Endothelial cell (in vitro differentiated cells): ENCODE measurements at places on chromosomes 12 and 14.
A peak's percentile ranks its signal among the peaks of the same experiment; 100 is the strongest.

DNA sequence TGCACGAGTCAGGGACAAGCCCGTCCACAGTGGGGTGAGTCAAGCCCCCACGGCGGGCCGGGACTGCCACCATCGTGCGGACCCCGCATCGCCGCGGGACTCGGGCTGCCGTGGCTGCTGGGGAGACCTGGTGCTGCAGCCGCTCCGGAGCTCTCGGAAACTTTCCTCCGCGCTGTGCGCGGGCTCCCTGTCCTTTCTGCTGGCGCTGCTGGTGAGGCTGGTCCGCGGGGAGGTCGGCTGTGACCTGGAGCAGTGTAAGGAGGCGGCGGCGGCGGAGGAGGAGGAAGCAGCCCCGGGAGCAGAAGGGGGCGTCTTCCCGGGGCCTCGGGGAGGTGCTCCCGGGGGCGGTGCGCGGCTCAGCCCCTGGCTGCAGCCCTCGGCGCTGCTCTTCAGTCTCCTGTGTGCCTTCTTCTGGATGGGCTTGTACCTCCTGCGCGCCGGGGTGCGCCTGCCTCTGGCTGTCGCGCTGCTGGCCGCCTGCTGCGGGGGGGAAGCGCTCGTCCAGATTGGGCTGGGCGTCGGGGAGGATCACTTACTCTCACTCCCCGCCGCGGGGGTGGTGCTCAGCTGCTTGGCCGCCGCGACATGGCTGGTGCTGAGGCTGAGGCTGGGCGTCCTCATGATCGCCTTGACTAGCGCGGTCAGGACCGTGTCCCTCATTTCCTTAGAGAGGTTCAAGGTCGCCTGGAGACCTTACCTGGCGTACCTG lies 1.1 kb downstream of the PDE3A start:
- peak; percentile 63 for DNase-seq

DNA sequence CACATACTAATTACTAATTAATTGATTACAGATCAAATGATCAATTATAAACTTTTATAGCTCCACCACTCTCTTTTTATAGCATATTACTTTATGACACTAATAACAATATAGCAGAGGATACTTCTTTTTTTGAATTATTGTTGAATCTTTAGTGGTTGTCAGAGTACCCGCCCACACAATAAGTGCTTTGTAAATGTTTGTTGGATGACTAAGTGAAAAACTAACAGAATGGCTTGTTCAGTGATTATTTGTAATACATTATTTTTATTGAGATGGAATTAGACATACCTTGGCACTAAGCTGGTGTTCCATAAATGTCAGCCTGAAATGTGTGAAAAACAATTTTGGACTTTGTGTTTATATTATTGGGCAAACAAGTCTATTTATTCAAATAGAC lies 670.5 kb upstream of the ATXN7L3B start:
- DNase-seq: no peak

GRCh38 chr12:9634969-9635754 lies 27.4 kb upstream of the KLRB1 start:
- no peak for DNase-seq

DNA sequence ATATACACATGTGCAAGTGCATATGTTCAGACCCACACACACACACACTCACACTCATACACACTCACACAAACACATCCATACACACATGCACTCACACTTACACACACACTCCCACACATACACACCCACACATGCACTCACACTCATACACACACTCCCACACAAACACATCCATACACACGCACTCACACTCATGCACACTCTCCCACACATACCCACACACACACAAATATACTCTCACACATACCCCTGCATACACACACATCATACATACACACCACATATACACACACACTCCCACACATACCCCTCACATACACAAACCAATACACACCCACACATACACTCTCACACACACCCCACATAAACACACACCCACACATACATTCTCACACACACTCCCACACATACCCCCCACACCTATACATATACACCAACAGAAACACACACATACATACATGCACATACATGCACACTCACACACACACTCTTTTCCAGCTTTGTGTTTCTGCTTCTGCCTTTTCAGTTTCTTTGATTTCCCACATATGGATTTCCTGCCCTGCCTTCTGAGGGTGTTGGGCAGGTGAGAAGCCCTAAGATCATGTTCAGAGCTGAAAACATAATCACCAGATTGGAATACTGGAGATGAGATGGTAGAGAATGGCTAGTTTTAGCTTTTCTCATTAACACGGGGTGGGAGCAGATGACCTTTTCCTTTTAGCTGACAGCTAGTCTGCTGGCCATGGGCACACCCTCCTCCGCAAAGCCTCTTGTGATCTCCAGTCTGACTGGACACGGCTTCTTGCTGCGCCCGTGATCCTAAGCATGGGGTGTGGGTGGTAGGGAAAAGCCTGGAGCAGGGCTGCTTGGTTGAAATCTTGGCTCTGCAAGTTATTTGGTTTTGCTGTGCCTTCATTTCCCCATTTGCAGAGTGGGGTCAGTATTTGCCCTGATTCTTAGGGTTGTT lies 214.0 kb downstream of the CHST11 start:
- no peak for DNase-seq

DNA sequence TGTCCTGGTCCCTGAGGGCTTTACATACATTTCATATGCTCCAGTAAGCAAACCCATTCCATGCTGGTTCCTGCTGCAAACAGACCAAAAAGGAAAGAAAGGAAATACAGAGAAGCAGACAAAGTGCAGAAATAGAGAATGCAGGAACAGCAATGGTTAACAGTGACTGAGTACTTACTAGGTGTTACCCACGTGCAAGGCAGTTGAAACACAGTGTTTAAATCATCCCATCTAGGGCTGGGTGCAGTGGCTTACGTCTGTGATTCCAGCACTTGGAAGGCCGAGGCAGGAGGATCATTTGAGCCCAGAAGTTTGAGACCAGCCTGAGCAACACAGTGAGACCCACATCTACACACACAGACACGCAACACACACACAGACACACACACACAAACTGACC lies 21.2 kb upstream of the NINJ2 start:
- DNase-seq: no peak

DNA sequence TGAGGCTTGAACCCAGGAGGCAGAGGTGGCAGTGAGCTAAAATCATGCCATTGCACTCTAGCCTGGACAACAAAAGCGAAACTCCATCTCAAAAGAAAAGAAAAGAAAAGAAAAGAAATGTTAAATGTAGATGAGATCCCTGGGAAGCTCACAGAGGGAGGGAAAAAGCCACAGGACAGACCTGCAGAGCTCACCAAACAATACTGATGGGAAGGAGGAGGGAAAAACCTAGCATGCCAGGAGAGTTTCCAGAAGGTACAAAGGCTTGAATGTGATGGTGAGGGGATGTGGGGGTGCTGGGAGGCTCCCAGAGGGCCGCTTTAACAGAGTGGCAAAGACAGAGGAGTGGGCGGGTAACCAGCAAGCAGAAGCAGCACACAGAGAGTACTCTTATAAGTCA lies 72.3 kb downstream of the PTPN21 start:
- DNase-seq: no peak

DNA sequence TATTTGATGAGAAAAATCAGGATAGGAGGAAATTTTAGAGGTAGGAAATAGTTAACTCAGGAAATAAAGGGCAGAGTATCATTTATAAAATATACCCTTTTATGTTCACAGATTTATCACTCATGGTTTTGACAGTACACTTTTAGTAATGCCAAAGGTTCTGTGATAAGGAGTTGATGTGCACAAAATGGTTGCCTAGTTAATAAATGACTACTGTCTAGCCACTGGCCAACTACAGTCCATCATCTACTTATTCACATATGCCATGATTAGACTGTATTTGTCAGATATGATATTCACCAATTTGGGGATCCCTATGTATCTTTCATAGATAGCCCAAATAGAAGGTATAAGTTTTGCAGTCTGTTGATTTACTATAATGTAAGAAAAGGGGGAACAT lies 19.2 kb upstream of the GXYLT1 start:
- no peak for DNase-seq

DNA sequence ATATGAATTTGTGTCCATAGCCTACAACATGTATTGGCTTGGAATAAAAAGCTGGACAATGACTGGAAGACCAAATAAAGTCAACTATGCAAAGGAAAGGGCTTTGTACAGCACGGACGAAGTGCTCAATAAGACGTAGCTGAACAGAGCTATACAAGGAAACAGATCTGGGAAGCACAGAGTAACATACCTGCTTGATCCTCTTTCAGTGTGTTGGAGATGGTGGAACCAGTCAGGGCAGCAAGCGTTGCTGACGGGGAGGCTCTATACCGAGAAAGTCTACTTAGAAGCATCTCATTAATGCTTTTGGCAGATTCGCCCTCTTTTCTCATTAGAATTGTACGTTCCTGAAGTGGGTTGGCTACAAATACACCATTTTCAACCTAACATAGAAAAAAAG lies 99.3 kb downstream of the HECTD4 start:
- DNase-seq: no peak

DNA sequence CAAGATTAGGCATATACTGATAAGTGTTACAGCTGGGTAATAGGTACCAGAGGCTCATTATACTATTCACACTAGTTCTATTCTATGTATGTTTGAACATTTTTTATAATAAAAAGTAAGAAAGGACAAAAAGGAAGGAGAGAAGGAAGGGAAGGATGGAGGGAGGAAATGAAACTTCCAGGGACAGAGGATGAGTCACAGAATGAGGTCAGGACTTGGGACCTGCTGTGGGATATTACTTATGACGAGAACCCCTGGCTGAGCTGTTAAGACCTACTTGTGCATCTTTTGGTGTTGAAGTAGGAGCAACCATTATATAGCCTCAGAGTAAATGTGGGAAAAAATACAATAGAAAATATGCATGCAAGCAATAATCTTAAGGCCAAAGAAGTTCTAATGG lies 16.7 kb upstream of the TMEM260 start:
- DNase-seq: no peak

- no peak for DNase-seq
Observed at GRCh38 chr12:713281-713875, 39.0 kb upstream of the WNK1 start.

GRCh38 chr12:123671876-123672275 lies 963 bp downstream of the TCTN2 start:
- no peak for DNase-seq

DNA sequence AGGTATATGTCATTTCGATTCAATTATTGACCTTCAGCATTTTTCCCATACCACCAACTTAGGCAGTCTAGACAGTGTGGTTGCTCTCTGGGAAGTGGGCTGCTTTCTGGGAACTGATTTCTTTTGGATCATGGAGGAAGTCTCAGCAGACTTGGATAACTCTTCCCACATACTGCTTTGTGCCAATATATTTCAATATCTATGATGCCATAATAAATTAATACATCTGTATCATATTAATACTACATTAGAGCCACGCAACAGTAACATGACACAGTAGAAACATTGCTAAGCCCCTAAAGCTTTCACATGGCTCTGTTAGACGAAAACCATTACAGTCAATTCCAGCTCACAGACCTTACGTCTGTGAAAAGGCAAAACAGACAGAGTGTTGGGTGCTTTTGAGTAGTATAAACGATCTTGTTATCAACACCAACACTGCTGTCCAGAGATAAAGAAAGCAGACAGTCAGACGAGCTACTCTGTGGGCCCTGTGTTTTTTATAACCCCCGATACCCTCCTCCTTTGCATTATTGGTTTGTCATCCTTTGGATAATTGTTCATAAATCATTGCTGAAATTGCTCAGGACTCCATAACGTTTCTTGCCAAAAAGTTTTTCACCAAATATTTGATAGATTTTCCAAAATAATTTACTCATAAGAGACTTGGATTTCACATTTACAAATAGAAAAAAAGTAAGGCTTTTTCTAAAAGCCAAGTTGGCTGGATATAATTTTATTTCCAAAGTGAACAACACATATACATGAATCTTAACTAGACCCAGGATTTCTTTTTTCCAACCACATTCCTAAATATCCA lies 439.7 kb downstream of the ADAMTS20 start:
- DNase-seq: no peak

- DNase-seq: no peak
Observed at GRCh38 chr14:68015356-68016254, 196.0 kb downstream of the RAD51B start.

DNA sequence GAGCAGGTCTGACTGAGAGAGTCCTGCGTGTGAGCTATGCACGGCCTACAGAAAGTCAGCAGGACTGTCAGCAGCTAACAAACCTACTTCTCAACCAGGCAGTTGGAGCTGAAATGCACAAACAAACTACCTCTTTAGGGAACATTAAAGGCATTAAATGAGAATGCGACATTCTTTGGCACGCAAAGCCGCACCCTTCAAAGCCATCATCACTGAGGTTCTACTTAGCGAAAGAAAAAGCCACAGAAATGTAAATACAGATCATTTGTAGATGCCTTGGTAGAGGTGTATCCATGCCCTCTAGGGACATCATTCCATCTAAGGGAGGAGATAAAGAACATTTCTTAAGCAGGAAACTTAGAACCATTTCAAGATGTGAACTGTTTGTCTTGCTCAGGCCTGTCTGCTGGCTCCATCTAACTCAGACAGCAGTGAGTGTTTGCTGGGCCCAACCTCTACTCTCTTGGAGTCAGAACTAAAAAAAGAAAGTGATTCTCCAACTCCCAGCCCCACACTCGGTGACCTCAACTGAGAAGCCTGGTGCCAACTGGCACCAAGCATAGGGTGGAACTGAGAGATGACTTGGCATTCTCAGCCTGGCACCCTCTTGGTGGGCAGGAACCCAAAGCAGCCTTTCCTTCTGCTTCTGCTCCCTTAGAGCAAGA lies 63.5 kb upstream of the MBIP start:
- DNase-seq: no peak

GRCh38 chr14:52910572-52910971 lies 40.3 kb downstream of the FERMT2 start:
- no peak for DNase-seq

GRCh38 chr12:12683725-12684124 lies 12.3 kb downstream of the GPR19 start:
- DNase-seq: no peak

DNA sequence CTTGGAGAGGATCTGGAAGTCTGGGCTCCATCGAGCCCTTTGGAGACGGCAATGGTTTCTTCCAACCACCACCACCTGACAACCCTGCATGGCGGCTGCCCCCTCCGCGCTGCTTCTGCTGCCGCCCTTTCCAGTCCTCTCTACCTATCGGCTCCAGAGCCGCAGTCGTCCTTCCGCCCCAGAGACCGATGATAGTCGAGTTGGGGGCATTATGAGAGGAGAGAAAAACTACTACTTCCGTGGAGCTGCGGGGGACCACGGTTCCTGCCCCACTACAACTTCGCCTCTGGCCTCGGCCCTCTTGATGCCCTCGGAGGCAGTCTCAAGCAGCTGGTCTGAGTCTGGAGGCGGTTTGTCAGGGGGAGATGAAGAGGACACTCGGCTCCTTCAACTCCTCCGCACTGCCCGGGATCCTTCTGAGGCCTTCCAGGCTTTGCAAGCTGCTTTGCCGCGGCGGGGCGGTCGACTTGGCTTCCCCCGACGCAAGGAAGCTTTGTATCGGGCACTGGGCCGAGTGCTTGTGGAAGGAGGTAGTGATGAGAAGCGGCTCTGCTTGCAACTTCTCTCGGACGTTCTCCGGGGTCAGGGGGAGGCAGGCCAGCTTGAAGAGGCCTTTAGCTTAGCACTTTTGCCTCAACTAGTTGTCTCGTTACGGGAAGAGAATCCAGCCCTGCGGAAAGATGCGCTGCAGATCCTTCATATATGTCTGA lies 499 bp downstream of the TOGARAM1 start:
- peak; percentile 47 for DNase-seq
